ENCODE measurements at places on chromosomes 6 and 20.
A peak's percentile ranks its signal among the peaks of the same experiment; 100 is the strongest.

- DNase-seq: no peak
Observed at GRCh38 chr6:161674930-161675682, 401.2 kb upstream of the AGPAT4 start.

DNA sequence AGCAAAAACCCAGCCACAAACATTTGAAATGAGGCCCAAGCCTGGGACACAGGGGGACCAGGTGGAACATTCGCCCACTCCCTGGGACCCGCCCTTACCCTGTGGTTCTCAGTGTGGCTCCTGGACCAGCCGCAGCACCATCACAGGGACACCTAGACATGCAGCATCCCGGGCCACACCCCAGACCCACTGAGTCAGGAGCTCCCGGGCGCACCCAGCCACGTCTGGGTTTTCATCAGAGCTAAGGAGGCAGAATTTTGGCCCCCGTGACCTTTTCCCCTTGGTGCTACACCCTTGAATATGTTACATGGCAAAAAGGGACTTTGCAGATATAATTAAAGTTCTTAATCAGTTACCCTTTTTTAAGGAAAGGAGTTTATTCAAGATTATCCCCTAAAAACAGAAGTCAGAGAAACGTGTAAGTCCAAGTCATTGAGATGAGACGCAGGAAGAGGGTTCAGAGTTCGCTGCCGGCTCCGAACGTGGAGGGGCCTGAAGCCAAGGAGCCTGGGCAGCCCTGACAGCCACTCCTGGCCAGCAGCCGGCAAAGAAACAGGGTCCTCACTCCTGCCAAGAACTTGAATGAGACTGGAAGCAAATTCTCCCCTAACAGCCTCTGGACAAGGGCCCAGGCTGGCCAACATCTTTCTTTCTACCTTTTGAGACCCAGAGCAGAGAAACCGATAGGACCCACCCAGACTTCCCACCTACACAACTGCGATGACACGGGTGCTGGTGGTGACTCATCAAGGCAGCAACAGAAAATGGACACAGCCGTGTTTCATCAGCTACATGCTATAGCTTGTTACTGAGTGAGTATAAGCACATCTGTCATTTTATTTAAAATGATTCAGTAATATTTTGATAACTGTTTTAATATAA lies 25.3 kb downstream of the BFSP1 start:
- no peak for DNase-seq

DNA sequence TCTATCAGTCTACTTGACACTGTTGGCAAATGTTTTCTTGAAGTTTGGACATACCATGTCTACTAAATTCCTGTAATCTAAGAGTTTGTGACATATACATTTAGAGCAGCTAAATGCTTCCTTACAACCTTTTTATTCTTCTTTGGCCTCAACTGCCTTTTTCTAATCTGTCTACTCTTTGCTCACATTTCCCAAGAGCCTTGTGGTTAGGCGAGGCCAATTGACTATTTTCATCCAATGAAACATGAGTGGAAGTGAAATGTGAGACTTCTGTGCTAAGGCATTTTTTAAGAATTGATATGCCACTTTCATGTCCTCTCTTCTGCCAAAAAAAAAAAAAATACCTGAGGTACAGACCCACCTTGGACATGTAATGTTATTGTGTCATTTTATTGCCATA lies 158.2 kb upstream of the MCHR2 start:
- DNase-seq: no peak

GRCh38 chr6:43630980-43631619 lies 2.0 kb upstream of the GTPBP2 start:
- no peak for DNase-seq

- no peak for DNase-seq
Observed at GRCh38 chr6:37858363-37858762, 38.8 kb downstream of the ZFAND3 start.

GRCh38 chr6:66429210-66429609 lies 722.2 kb upstream of the EYS start:
- no peak for DNase-seq

GRCh38 chr6:41367700-41368099 lies 32.3 kb downstream of the NCR2 start:
- DNase-seq: peak; percentile 54
